Esophagus mucosa (tissue), 1 donor: ENCODE measurements at places on chromosomes 2 and 18. TPM values are rescaled to one million over a fixed set of nuclear protein-coding genes. Genes with fewer than 3 reads are reported as not detected.
A peak's percentile ranks its signal among the peaks of the same experiment; 100 is the strongest.

- peak; percentile 33 for ATAC-seq
These were observed 57.8 kb downstream of the PKDCC start for GRCh38 chr2:42105330-42106256.

- ATAC-seq: no peak
These were observed 8.9 kb upstream of the CNNM4 start for GRCh38 chr2:96751800-96752199.

TMBIM1 gene
- 247 TPM for total RNA-seq

- no peak for ATAC-seq
These were observed 16.1 kb downstream of the CEBPZ start for GRCh38 chr2:37215250-37215649.

DNA sequence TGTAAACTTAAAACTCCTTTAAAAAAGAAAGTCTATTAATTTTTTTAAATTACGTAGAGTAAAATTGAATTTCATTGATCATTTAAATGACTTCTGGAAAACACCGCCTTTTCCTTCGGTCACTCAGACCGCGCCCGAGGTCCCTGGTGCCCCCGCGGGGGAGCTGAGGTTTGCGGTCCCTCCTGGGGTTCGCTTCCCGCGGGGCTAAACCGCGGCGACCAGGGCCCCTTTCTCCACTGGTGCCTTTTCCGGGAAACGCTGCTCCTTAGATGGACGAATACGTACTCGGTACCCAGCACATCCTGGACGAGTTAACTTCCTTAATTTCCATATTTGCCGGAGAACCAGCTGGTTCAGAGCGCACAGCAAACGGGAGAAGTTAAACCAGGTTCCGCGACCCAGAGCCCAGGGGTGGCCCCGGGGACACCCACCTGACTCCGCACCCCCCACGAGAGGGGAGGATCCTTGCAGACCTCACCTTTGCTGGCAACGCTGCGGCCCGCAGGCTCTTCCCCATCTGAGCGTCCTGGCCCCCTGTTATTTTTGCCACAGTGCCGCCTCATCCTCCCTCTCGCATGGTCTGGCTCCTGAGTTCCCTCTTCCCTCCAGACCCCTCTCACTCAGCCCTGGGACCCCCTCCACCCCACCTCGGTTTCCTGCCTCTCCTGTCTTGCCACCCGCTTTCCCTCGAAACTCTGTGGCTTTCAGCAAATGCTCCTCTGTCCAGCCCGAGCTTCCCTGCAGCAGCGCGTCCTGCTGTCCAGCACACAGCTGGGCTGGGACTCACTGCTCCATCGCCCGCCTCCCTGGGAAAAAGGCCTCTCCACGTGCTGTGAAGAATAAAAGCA is 420.0 kb upstream of the MYT1L start:
- ATAC-seq: no peak

- ATAC-seq: no peak
These were observed 90.0 kb downstream of the MBP start for GRCh38 chr18:77042583-77042982.

- peak; percentile 13 for ATAC-seq
These were observed 11.1 kb downstream of the CHRNA1 start for GRCh38 chr2:174753038-174753633.

- ATAC-seq: no peak
These were observed 55.4 kb upstream of the THUMPD2 start for GRCh38 chr2:39834426-39834825.

DNA sequence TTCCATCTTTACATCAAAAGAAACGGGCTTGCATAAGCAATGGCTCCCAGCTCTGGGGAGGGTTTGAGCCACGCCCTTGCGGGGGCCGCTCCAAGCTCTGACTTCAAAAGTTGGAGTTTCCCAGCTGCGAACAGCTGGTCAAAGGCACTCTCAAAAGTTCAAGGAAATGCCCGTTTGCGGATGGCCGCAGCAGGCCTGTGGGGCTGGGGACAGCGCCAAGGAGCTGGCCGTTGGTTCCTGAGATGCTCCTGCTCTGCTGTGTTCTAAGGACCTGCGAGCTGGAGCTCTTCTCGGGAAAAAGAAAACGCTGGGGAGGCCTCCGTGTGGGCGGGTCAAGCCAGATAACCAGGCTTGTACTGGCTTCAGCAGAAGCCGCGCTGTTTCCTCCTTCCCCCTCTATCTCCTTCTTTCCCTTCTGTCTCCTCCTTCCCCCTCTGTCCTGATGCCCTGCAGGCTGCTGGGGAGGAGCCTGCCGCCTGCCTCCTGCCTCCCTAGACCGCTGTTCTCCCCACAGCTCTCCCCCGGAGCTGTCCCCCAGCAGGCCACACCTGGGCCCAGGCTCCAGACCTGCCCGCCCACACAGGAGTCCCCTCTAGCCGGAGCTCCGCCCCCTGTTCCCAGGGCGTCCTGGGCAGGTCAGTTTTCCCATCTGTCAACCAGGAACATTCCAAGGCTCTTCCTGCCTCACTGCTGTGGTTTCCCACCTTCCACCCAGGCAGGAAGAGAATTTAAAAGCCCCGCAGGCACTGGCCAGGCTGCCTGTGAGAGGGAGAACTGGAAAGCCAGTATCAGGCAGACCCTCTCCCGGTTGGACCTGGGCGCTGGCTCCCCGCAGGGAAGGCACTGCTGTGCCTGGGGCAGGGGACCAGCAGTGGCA is 14.1 kb downstream of the KLF11 start:
- peak; percentile 52 for ATAC-seq

DNA sequence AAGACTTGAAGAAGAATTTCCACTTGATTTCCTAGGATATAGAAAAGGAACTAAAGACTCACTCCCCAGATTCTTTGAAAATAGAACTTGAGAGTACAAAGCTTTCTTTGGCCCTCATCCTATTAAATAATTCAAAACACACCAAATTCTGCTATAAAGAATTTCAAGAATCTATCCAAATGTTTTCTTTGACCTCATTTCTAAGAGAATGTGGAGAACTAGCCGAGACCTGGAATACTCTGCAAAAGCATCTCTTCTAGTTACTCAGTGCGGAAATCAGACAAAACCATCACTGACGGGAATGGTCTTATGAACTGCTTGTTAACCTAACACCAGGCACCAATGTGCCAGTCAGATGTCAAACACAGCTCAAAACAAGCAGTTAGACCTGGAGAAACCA is 44.2 kb upstream of the ARL5A start:
- no peak for ATAC-seq

LHCGR gene
- not detected for total RNA-seq

- ATAC-seq: no peak
These were observed 141.7 kb downstream of the ZFP36L2 start for GRCh38 chr2:43084699-43085091.

GRCh38 chr2:230751062-230751461 is 38.4 kb downstream of the CAB39 start:
- peak; percentile 70 for ATAC-seq

GRCh38 chr2:47041891-47042684 is 113.0 kb downstream of the STPG4 start:
- ATAC-seq: no peak

CNDP1 gene
- total RNA-seq: not detected

DNA sequence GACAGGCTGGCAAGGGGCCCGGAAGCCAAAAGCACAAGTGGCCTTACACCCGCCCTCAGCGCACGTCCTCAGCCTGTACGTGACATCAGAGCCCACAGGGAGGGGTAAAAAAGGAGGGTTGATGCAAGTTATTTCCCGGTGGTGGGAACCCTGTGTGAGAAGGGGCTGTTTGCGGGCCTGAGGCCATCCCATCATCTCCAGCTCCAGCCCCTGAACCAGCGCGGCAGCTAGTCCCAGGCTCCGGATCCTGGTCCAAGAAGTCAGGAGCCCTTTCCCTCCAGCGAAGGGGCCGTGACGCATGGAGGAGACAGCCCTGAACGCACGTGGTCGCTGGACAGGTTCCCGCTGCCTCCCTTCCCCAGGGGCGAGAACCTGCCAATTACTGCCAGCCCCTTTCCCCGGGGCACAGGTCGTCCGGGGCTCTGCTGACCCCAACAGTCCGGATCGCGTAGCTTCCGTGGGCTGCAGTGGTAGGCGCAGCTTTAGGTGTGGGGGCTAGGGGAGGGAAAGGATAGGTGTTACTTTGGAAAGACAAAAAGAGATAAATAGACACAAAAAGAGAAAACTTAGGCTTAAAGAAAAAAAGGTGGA is 1.3 kb upstream of the LRP2 start:
- ATAC-seq: peak; percentile 44

DNA sequence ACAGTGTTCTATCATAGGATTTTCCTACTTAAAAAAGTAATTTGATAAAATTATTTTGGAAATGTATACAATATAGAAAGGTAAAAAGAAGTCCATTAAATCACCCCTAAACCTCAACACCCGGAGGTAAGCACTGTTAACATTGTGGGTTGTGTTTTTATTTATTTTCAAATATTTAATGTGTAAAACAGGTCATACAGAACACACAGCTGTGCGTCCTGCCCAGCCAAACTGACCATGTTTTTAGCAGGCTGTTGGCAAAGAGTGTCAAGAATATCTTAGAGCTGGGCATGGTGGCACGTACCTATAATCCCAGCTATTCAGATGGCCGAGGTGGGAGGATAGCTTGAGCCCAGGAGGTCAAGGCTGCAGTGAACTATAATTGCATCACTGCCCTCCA is 78.8 kb upstream of the ZNF532 start:
- ATAC-seq: no peak

NMUR1 gene
- total RNA-seq: 0.08 TPM

GRCh38 chr2:38416296-38417036 is 39.4 kb upstream of the ATL2 start:
- ATAC-seq: no peak

TMEM17 gene
- 2.3 TPM for total RNA-seq

HSBP1L1 gene
- 15.5 TPM for total RNA-seq

LIPG gene
- 8.6 TPM for total RNA-seq

DNA sequence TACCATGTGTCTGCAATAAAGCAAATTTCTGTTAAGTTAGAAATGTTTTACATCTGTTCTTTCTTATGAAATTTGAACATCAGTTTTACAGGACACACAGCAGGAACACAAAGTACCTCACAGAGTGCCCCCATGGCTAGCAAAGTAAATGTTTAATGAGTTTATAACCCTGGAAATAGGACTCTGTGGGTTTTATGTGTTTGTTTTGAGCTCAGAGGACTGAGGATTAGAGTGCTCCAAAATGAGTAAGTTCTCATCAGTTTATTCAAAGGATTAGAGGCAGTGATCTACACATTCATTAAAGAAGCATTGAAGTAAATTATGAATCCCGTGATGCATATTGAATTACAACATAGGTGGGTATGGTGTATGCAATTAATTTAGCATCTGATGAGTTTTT is 281.8 kb downstream of the GULP1 start:
- no peak for ATAC-seq

CCDC68 gene
- 1.5 TPM for total RNA-seq

DNA sequence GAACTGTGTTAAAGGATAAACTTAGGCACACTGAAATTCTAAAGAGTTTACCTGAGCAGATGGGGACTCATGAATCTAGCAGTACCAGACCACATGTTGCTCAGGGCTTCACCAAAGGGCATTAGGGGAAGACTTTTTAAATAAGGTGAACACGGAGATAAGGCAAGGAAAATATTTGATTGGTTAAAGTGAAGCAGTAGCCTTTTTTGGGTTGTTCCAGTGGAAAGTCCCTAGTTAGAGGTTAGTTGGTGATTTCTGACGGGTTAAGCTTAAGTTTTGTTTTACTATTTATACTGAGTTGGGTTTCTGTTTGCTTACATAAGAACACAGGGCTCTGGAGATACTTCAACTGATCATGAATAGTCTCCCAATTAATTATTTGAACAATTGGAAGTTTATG is 722.5 kb downstream of the SOCS6 start:
- no peak for ATAC-seq

DNAH7 gene
- total RNA-seq: 0.12 TPM

DNA sequence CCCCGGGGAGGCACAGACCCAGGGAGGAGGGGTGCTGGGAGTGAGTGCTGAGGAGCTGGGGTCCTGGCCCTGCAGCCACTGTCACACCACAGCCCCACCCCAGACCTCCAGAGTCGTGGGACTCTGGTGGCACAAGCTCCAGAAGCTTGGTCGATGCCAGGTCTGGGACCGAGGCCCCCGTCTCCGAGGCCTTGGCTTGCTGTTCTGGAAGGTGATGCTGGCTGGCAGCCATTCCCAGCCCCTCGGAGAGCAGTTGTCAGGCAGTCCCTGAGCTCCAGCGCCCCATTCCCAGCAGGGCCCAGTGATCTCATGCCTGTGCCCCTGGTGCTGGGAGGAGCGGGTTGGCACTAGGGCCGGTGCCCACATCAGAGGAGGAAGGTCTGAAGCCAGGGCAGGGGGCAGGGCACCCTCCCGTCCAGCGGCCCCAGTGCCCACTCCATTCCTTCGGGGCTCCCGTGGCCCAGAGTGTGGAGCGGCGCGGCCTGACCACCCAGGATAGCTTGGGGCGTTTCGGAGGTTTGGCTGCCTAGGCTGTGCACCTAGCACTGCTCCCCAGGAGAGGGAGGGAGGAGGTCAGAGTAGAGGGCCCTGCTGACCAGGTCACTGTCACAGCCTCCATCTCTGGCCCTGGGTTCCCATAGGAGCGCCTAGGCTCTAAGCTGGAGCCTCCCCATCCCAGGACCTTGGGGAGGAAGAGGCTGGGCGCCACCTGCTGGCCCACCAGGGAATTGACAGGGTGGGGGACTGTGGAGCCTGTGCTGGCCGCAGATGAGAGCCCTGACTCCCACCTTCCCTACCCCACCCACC is 16.8 kb upstream of the ALPI start:
- ATAC-seq: peak; percentile 61

DNA sequence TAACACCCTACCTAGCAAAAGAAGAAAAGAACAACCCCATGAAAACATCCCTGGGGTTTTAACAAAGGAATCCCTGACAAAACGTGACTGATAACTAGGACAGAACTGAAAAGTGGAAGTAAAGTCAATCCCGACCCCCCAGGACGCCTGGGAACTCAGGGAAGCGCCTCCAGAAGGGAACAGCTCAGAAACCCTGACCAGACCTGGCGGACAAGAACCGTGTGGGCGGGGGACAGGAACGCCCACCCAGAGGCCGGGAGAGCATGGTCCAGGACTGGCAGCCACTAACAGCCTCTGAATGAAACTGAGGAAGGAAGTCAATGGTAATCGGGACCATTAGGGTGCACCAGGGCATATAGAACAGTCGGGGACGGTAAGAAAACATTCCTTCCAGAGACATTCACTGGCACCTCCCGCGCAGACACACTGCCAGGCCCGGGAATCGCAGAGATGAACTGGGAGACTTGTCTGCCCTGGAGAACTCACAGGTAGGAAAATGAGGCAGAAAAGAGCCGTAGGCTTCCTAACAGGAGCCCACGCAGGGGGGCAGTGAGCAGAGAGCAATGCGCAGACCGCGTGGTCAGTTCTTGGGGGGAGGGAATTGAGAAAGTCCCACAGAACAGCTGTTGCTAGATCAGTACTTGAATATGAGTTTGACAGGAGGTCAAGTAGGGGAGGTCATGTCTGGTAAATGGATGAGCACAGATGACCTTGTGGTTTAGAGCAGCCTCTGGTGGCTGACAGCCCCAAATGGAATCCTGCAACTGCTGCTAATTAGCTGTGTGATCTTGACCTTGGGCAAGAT is 1.3 kb upstream of the TBC1D8 start:
- ATAC-seq: peak; percentile 59

GRCh38 chr2:42547446-42548295 is 20.8 kb upstream of the MTA3 start:
- no peak for ATAC-seq

DNA sequence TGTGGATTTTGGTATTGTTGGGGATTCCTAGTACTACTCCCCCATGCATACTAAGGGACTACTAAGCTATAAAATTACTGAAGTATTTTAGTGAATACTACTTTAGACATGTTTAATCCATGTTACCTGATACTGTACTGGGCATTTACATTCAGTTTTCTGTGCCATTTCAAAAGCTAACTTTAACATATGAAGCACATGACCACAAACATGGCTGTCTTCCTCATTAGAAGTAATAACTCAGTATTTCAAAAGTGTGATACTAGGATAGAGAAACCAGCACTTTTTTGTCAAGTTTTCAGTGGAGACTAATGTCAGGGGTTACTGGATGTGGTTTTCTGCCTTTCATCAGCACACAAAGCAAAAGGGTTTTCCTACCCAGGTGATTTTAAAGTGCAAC is 27.9 kb downstream of the WDR33 start:
- no peak for ATAC-seq
